ENCODE measurements at places on chromosomes 6 and 20.

- DNase-seq, result no peak
Measured at GRCh38 chr20:63574156-63574828, at the start of gene HELZ2. Gene HELZ2 (minus strand): TSS chr20:63574239. CDS start chr20:63572385, 1,854 bp downstream.

- DNase-seq, result no peak
Measured at GRCh38 chr6:70633870-70634269, 33.8 kb upstream of the SMAP1 start.

GRCh38 chr20:59676126-59676850, 71.9 kb downstream of the PHACTR3 start:
- DNase-seq, result no peak

DNA sequence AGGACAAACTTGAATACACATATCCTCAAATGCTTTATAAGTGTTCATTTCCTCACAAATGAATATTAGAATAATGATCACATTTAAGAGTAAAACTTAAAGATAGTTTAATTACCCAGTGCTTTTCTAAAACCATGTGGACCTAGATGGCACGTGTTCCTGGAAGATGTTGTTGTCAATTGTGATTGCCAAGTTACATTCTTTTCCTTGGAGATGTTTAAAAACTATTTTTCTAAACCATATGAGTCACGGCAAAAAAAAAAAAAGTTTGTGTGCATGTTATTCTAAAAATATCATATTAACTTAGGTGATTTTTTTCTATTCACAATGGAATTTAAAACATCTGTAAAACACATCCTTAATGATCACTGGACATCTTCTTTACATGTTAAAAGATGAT, 51.1 kb downstream of the RCAN2 start:
- no peak for DNase-seq

DNA sequence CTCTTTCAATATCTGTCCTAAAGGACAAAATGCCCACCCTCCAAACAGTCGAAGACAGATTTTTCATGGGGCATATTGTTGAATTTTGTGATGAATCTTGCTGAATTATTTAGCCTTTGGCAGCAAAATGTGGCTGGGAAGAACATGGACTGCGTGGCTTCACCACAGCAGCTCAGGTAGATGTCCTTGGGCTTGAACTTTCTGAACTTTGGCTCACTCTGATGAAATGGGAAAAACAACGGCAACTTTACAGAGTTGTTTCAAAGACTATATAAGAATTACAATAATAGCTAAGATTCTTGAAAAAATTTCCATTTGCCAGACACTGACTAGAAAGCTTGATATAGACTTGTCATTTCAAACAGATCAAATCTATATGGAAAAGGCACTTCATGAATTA, 52.8 kb upstream of the IL20RA start:
- no peak for DNase-seq

GRCh38 chr6:52576392-52577021, 353 bp downstream of the TRAM2 start:
- DNase-seq, result no peak

DNA sequence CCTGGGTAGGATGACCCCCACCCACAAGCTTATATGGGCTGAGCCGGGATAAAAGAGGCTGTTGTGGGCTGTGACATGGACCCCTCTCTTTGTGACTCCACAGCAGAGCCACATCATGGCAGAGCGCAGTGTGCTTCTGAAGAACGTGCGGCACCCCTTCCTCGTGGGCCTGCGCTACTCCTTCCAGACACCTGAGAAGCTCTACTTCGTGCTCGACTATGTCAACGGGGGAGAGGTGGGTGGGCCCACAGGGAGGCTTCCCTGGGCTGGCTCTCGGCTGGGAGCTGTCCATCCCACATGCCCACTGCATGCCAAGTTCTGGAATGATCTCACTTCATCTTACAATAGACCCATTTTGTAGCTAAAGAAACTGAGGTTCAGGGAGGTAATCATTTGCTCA, 10.5 kb downstream of the SGK2 start:
- no peak for DNase-seq

GRCh38 chr6:22025468-22026163, 271.2 kb downstream of the PRL start:
- DNase-seq, result peak; percentile 7

- DNase-seq, result no peak
Measured at GRCh38 chr20:63425846-63426485, 46.5 kb downstream of the KCNQ2 start.

GRCh38 chr20:32036716-32037485, 15.1 kb upstream of the HCK start:
- DNase-seq, result no peak

DNA sequence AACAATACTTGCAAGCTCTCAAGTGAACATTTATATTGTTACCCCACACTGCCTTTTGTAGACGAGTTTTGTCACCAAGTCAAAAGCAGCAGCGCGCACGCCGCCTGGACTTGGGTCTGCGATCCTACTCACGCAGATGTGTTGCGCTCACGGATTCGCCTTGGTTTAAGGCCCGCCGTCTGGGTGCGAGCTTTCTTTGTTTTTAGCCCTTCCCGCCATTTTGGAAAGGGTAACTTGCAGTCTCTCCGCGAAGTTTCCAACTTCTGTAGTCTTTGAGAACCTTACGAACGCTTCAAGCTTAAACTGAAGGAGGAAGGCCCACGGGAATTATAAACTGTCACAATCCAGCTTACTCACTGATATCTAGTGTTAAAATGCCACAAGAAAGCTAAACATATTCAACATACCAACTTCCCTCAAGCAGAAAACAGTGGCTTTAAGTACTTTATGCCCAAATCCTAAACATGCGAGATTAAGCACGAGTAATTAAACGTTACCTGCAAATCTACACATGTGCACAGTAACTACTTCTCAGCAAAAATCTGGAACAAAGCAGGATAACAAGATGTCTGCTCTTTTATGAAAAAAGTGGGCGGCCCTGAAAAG, 80.4 kb upstream of the BTN3A2 start:
- no peak for DNase-seq

DNA sequence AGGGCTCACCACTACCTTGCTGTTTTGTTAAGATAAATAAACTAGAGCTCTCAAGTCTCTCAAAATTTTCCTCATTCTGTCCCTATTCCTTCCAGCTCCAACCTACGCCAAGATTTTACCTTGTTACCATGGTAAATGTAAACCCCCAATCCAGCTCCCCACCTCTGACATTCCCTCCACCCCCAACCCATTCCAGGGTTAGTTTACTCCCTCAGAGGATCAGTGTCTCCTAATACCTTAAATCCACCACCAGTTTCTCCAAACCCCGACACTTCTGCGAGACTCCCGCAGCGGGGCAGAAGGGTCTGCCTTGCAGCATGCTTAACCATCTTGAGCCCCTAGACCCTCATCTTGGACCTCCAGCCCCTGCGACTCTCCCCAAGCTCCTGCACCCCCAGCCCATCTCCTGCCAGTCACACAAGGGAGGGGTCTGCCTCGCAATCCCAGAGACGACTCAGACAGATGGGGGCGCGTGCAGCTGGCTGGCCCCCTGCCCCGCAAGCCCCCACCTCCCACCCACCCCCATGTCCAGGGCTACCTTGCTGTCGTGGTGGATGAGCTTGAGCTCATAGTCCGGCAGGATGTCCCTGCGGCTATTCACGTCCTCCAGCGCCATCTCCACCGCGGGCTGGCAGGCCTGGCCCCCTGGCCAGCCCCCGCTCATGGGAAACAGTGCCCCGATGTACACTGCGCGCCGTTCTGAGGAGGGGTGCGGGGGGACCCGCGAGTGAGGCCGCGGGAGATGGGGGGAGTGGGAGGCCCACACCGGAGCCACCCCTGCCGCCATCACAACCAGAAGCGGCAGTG, 5.8 kb downstream of the GABBR1 start:
- no peak for DNase-seq

DNA sequence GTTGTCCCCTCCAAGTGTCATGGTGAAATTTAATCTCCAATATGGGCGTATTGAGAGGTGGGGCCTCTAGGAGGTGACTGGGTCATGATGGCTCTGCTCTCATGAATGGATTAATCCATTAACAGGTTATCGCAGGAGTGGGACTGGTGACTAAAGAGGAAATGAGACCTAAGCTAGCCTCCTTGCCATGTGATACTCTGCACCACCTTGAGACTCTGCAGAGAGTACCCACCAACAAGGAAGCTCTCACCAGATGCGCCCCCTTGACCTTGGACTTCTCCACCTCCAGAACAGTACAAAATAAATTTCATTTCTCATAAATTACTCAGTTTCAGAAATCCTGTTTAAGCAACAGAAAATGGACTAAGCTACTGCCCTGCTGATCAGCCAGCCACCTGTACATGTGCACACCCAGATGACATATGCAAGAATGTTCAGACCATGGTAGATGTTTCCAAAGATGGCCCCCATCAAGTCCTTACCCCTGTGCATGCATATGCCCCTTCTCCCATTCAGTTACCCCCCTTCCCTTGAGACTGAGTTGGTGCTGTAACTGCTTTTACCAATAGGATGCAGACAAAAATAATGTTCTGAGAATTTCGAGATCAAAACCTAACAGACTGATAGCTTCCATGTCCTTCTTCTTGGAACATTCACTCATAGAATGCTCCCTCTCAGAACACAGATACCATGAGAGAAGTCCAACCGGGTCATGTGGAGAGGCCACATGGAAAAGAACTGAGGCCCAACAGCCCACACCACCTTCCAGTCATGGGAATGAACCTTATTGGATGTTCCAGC, 28.4 kb downstream of the MAP3K5 start:
- DNase-seq, result no peak

DNA sequence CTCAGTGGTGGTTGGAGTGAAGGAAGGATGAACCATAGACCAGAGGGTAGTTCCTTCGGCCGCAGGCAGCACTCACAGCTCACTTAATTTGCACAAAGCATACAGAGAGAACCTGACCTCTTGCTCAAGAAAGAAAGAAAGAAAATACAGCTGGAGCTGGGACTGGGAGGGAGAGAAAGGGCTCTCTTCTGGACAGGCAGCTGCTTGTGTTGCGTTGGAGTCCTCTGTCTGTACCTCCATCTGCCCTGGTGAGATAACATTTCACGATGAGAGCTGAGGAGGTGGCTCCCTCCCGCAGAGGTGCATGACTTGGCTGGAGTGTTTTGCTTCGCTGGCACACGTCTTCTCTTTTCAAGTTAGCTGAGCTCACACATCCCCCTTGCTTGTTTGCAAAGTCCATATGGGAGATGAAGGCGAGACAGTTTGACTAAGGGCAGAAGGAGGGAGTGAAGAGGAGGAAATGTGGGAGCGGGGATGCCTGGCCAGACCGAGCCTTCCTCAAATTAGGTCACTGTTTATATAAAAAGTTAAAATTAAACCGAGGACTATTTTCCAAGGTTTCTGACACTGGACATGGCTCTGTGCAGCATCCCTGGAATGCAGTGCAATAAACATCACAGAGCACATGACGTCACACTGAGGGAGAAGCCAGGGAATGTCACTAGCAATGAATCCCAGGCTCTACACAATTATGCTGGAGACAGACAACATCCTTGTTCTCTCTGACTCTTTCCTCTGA, 359.4 kb downstream of the CD83 start:
- DNase-seq, result no peak

DNA sequence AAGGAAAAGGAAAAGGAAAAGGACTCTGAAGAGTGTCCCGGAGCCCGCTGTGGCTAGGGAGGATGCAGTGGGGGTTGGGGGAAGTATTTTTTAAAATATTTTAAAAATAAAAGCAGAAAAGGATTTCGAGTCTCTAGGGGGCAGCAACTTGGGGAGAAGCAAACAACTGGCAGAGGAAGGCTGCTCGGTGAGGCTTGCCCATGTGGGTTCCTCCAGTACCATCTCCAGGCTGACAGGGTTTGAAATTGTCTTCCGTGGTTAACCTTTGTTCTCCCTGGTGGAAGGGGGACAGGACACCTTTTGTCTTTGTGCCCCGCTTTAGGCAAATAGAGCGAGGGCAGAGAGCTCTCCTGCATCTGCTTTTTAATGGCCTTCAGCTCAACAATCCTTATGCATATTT, 60.4 kb upstream of the SNX9 start:
- no peak for DNase-seq

DNA sequence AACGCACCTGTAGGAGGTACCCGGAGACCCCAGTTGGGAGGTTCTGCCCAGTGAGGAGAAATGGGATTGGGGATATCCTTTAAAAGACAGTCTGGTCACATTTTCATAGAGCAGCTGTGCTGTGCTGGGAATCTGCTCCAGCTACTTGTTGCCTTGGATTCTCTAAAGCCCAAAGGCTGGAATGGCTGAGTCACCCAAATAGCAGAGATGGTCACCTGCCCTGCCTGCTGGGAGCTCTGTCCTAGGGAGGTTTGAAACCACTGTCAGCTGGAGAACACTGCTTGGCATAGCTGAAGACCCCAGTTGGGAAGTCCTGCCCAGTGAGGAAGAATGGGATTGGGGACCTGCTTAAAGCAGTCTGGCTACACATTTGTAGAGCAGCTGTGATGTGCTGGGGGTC, 34.8 kb upstream of the TFB1M start:
- no peak for DNase-seq

DNA sequence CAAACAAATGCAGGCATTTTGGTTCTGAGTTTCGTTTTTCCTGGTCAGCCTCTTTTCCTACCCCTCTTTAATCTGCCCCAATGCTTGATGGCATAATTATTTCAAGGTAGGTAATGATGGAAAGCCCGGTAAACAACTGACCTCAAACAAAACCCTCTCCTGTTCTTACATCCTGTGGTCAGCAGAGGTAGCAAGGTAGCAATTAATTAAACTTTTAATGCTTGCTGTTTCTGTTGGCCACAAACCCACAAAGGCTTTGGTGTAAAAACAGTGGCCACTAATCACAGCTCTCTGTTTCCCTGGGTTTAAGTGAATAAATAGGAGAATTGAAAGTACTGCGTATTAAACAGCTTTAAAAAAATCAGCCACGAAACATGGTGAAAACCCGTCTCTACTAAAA, 261.5 kb upstream of the SOX4 start:
- no peak for DNase-seq

- DNase-seq, result no peak
Measured at GRCh38 chr20:49985617-49986016, 2.8 kb downstream of the SNAI1 start.
